ENCODE measurements at places on chromosomes 3 and 15.

- DNase-seq, result no peak
Measured at GRCh38 chr3:113241292-113242095, 30.1 kb downstream of the BOC start.

- no peak for DNase-seq
Measured at GRCh38 chr3:15726043-15726442, 71.7 kb downstream of the ANKRD28 start.

DNA sequence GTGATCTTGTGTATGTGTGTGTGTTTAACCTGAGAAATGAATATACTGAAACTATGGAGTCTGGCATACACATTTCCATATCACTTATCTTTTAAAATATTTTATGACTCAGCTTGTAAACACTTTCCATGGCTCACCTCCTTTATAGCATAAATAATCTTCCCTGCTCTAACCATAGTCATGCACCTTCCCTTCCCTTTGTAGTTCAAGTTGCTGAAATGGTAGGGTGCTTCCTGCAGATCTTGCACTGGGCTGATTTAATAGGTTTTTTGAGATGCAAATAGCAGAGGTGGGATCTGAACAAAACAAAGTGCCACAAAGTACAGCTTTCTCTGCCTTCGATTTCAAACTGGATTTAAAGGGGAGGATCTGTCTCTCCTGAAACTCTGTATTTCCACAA is 712.7 kb upstream of the LMCD1 start:
- no peak for DNase-seq

- DNase-seq, result no peak
Measured at GRCh38 chr3:147493666-147494065, 84.5 kb downstream of the ZIC1 start.

- no peak for DNase-seq
Measured at GRCh38 chr3:177358091-177358976, 161.1 kb upstream of the TBL1XR1 start.

DNA sequence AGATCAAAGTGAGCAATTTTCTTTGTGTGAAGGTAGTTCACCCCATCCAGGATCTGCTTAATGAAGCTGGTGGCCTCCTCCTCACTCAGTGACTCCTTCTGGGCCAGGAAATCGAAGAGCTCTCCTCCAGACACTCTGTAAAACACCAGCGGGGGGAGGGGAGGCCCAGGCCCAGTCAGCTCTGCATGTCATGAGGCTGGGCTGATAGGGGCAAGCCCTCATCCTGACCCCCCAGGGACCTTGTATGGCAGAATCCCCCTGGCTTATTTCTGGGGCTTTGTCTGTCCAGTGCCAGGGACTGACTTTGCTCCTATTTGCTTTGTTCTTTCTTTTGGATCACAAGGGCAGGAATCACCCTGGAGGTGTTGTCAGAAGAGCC is 74.9 kb downstream of the DAPK2 start:
- DNase-seq, result no peak

GRCh38 chr15:73385205-73385604 is 16.4 kb upstream of the HCN4 start:
- no peak for DNase-seq

DNA sequence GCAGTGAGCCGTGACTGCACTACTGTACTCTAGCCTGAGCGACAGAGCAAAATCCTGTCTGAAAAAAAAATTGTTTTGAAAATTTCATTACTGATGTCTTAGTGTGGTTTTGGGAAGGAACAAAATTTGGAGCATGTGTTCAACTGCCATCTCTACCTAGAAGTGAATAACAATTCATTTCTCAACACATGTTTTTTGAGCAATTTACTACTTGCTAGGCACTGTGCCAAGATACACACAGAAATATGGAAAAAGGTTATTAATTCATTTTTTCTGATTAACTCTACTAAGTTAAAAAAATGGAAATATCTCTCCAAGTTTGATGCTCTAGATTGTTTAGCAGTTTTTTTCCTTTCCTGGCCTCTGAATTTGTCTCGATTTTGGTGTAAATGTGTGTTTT is 5.2 kb upstream of the TCF12 start:
- DNase-seq, result no peak
